ENCODE measurements at places on chromosomes 6 and 20.

GRCh38 chr6:1381481-1382330 lies 7.7 kb upstream of the FOXF2 start:
- DNase-seq, result peak; percentile 9

- no peak for DNase-seq
Measured at GRCh38 chr6:78599526-78599925, 267.8 kb upstream of the IRAK1BP1 start.

GRCh38 chr6:161407581-161407980 lies 133.7 kb upstream of the AGPAT4 start:
- DNase-seq, result no peak

- peak; percentile 57 for DNase-seq
Measured at GRCh38 chr20:59004763-59005522, 2.1 kb downstream of the CTSZ start.

- DNase-seq, result no peak
Measured at GRCh38 chr20:63177134-63177784, 38.7 kb downstream of the YTHDF1 start.

DNA sequence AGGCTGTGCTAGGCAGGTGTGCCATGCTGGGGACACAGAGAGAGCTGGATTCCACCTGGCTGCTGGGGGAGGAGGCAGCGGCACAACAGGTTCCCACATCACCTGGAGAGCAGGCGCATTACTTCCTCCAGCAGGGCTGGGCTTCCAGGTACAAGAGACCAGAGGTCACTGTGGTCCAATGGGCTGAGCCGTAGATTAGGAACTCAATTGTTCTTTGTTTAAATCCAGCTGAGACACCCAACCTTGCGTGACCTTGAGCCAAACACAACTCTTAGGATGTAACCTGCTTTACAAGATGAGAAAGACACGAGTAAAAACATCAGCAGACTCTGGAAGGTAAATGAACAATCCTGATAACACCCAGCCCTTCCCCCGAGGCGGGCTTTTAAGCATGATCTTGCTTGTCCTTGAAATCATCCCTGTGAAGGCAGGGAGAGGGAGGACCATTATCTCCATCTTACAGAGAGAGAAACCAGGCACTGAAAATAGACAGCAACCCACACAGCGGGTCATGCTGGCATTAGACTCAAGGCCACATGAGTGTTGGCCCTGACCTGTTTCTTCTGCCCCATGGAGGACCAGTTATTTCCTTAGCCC lies 216.5 kb upstream of the RREB1 start:
- no peak for DNase-seq

- peak; percentile 28 for DNase-seq
Measured at GRCh38 chr6:7725849-7726415, at the start of gene BMP6. BMP6 (plus strand) TSS chr6:7726099; CDS start chr6:7726956, 857 bp downstream.

- DNase-seq, result no peak
Measured at GRCh38 chr6:144418959-144419545, 133.9 kb downstream of the UTRN start.

GRCh38 chr6:134883314-134883713 lies 66.6 kb downstream of the ALDH8A1 start:
- DNase-seq, result no peak

- no peak for DNase-seq
Measured at GRCh38 chr20:46120136-46120535, 2.0 kb downstream of the CD40 start.

DNA sequence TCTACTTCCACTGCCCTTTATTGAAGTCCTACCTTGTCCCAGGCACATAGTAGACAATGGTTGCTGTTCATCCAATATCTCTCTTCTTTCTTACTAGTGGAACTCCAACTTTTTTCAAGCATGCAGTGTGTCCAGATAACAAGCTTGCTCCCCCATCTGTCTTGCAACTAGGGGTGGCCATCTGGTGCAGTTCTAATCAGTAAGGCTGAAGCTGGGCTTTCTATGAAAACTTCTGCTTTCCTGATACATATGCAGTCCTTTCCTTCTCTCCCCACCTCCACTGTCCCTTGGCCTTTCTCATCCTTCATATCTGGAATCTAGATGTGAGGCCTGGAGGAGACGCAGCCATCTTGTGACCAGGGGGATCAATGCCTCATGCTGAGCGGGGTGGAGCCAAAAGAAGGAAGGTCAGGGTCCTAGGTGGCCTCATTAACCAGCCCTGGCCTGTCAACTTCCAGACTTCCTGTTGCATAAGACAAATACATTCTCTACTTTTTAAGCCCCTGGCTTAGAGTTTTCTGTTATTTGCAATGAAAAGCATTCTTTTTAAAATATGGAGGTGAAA lies 59.6 kb upstream of the ZFP64 start:
- no peak for DNase-seq

DNA sequence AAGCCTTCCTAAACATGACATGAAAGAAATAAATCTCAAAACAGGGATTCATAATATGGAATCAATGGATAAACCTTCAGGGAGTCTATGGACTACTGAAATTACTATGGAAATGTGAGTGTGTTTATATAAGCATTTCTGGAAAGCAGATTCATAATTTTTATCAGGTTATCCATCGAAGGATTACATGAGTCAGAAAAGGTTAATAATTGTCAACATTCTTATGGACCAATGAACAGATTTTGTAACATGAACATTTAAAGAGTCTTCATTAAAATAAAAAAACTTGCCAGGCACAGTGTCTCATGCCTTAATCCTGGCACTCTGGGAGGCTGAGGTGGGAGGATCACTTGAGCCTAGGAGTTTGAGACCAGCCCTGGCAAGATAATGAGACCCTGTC lies 84.8 kb downstream of the AHI1 start:
- no peak for DNase-seq

- no peak for DNase-seq
Measured at GRCh38 chr6:149855040-149855654, 9.0 kb downstream of the LRP11 start.

GRCh38 chr6:156988276-156989158 lies 211.3 kb downstream of the ARID1B start:
- no peak for DNase-seq

DNA sequence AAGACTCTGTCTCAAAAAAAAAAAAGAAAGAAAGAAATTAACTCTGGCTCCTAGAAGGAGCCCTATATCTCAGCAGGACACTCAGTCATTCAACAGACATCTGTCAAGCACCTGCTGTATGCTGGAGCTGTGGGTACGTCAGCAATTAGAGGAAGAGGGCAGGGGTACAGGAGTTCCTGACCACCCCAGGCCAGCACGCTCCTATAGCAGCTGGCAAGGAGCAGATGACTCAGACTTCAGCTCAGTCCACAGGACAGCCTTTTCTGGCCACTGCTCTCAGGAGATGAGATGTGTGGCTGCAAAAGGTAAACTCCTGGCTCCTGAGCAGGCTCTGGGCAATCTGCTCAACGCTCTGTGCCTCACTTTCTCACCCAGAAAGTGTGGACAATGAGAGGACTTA lies 1.7 kb upstream of the RTEL1 start:
- no peak for DNase-seq

DNA sequence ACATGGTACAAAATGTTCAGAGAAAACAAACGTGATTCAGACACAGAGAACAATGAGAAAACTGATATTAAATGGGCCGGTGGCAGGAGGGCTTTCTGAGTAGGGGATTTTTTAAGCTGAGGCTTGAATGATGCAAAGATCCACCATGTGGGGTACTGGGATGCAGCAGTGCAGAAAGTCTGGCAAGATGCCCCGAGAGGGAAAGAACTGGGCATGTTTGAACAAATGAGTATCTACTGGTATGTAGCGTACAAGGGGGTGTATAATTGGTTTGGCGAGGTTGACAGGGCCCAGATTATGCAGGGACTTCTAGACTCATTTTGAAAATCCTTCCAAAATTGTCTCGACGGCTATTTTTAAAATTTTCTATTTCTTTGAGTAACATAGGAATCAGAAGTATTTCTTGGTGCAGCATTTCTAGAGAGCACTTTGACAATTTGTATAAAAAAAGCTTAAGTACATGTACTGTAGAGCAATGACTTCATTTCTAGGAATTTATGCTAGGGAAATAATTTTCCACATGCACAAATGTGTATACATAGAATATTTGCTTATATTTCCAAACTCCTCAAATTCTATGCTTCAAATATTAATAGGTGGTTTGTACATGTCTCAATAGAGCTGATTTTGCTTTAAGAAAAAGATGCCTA lies 119.6 kb upstream of the DOK5 start:
- no peak for DNase-seq

- no peak for DNase-seq
Measured at GRCh38 chr20:6704132-6704861, 63.2 kb upstream of the BMP2 start.

- no peak for DNase-seq
Measured at GRCh38 chr20:8930726-8931125, 138.2 kb upstream of the PLCB4 start.

DNA sequence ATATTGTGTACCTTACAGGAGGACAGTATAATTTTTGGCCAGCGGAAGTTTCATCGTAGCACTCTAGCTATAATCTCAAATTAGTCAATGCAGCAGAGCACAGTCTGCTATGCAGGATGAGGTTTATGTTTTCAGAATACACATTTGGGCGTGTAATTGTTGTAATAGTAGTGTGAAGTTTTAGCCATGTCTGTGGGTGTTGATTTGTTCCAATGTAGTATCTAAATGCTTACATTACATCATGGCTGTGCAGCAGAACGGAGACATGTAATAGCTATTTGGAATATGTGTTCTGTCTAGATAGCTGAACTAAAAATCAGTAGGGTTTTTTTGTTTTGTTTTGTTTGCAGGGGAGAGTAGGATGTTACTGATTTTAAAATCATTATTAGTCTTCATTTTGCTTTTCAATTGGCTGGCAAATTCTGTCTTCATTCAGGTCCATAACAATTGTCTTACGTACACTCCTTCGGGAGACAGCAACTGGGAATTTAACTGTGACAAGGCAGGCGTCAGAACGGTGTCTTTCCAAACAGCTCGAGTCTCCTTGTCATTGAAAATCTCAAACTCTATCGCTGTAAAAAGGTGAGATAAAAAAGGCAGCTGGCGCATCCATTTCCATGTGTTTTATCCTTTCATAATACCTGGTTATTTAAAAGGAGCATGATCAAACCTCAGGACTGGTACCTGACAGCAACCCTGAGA lies 65.1 kb upstream of the CDH4 start:
- no peak for DNase-seq

DNA sequence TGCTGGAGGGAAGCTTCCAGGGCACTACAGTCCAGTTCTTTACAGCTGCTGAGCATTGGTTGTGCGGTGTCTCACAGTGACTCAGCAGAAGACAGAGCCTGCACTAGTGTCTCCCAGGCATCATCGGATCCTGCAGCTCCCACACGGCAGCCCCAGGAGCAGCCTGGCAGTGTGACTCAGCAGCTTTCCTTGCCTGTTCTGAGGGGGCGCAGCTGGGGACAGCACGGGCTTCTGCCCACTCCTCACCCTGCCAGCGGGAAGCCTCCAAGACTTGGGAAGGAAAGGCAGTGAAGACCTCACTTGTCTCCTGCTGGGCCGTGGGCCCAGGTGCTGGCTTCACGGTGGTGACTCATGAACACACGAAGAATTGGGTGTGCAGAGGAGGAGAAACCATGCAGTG lies 165.4 kb downstream of the SYNDIG1 start:
- DNase-seq, result no peak

DNA sequence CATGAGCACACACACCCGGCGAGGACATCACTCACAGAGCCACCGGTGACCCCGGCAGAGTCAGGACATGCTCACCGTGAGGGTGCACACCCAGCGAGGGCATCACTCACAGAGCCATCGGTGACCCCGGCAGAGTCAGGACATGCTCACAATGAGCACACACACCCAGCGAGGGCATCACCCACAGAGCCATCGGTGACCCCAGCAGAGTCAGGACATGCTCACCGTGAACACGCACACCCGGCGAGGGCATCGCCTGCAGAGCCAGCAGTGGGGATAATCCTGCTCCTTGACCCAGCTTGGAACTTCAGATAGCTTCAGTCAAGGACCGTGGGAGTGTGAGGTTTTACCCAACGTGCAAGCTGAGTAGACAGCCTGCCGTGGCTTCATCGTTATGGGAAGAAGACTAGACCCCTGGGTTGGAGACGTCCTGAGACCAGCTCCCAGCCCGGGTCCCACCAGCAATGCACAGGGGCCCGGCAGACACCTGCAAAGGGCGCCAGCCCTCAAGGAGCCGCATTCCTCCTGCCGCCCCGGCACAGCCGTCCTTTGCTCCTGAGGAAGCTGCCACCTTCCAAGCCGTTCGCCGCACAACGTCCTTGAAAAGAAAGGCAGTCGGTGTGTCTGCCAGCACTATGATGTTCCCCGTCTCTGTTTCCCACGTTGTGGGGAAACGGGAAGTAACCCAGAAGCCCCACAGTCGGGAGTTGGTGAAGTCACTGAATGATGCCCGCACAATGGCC lies 192.3 kb downstream of the DLL1 start:
- DNase-seq, result no peak

DNA sequence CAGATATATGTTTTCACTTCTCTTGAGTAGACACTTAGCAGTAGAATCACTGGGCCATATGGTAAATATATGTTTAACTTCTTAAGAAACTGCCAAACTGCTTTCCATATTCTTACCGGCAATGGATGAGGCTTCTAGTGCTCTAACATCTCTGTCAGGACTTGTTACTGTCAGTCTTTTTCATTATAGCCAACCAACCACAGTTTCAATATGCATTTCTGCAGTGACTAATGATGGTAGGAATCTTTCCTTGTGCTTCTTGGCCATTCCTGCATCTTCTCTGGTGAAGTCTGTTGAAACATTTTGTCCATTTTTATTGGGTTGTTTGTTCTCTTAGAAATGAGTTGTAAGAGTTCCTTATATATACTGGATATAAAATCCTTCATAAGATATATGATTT lies 66.0 kb upstream of the SYNDIG1 start:
- no peak for DNase-seq

GRCh38 chr20:58987790-58988564 lies 6.9 kb downstream of the NELFCD start:
- no peak for DNase-seq

- no peak for DNase-seq
Measured at GRCh38 chr20:20393207-20394120, 25.6 kb downstream of the INSM1 start.

DNA sequence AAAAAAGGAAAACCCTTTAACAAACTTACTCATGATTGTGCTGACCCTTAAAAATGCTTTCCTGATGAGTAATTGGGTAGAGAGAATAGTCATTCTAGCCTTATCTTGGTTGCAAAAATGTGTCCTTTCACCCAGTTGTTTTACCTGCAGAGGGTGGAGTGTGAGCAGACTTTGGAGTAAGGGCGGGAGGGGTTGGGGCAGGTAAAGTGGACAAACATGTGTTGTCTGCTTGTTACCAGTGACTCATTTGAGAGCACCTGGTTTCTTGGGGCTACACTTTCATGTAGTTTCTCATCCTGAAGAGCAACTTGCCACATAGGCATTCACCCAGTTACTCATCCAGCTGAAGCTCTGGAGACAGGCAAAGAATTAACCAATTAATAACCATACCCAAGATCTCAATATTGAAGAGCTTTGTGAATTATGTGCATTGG lies 121.1 kb downstream of the TNFRSF21 start:
- no peak for DNase-seq

DNA sequence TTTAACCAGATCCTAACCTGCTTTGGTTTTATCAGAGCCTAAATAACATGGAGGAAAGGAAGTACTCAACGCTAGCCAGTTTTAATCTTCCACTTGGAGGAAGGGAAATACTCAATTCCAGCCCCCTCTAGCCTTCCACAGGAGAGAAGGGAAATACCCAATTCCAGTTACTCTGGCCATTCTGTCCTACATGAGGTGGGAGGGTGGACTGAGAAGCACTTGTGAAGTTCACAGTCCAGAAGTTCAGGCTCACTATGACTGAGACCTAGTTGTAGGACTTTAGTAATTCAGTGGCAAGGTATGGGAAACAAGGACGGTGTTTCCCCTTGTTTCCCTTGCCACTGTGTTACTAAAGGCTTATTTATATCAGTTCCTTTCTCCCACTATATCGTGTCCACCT lies 672.0 kb downstream of the RFPL4B start:
- DNase-seq, result no peak

- no peak for DNase-seq
Measured at GRCh38 chr20:54137115-54137514, 36.7 kb downstream of the CYP24A1 start.

All from CD4-positive, alpha-beta T cell treated with Interleukin-6 at 100 ng/mL for 8 hours (primary cell).